Activated T-cell treated with anti-CD3 and anti-CD28 coated beads, Interleukin-2, amount 50 U/mL, for 24 hours (primary cell): ENCODE measurements at places on chromosomes 4 and X.

DNA sequence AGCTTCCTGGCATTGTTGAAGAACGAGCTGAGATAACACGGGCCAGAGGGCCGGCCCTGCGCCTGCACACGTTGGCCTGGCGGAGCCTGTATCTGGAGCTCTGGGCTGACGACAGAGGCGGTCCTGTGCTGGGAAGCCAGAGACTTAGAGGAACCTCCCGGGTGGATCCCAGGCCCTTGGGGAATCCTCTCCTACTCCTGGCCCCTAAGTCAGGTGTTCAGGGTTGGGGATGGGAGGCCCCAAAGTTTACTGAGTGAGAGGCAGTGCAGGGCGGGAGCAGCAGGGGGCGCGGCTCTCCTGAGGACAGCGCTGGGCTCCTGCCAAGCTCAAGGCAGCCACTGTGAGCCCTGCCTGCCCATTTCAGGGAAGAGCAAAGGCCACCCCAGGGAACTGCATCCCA lies 2.5 kb upstream of the HTRA3 start:
- peaks cover 39% of the 10 kb centered on the region for H3K27me3 ChIP-seq
- H3K4me3 ChIP-seq = no peak overlapping the region
- H3K4me1 ChIP-seq = no peaks in the 10 kb centered on the region
- no peaks in the 10 kb centered on the region for H3K36me3 ChIP-seq
- DNase-seq = peak; percentile 32

DNA sequence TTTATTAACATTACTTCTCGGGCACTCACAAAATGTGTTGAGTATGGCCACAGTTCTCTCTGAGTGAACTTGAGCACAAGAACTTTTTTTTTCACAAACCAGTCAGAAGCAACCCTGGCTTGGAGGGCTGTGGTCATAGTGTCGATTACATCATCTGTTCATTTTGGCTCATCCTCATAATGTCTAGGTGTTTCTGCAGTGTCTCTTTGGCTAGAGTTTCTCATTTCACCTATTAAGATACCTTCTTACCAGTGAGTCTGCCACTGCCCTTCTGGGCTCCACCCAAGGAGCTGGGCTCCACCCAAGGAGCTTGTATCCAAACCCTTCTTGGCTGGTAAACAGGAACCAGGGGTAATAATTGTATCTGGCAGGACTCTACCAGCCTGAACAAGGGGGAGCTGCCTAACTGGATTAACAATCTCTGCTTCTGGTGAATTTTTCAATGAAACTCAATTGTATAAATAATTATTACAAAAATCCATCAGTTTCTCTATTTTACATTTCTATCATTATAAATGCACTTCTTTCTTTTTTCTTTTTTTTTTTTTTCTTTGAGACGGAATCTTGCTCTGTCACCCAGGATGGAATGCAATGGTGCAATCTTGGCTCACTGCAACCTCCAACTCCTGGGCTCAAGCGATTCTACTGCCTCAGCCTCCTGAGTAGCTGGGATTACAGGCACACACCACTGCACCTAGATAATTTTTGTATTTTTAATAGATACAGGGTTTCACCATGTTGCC lies 667.7 kb upstream of the SLIT2 start:
- H3K27ac ChIP-seq = no peak overlapping the region
- H3K4me1 ChIP-seq = no peaks in the 10 kb centered on the region
- no peaks in the 10 kb centered on the region for H3K27me3 ChIP-seq
- H3K36me3 ChIP-seq = no peaks in the 10 kb centered on the region
- no peak overlapping the region for H3K4me3 ChIP-seq

DNA sequence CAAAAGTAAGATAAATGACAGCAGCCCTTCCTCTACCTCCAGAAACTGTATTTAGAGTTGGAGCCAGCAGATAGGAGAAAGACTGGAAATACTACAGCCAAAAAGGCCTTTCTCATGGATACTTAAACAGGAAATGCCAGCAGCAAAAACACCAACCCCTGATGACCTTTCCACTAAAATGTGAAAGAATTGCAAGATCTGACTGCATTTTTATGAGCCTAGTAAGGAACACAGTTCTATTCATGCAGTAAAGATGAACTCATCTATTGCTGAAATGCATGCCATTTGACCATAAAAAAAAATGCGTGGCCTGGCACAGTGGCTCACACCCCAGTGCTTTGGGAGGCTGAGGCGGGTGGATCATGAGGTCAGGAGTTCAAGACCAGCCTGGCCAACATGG lies 19.9 kb downstream of the ABCG2 start:
- H3K27me3 ChIP-seq = no peaks in the 10 kb centered on the region
- no peak overlapping the region for H3K27ac ChIP-seq
- H3K36me3 ChIP-seq = no peaks in the 10 kb centered on the region
- no peaks in the 10 kb centered on the region for H3K4me1 ChIP-seq
- DNase-seq = no peak

DNA sequence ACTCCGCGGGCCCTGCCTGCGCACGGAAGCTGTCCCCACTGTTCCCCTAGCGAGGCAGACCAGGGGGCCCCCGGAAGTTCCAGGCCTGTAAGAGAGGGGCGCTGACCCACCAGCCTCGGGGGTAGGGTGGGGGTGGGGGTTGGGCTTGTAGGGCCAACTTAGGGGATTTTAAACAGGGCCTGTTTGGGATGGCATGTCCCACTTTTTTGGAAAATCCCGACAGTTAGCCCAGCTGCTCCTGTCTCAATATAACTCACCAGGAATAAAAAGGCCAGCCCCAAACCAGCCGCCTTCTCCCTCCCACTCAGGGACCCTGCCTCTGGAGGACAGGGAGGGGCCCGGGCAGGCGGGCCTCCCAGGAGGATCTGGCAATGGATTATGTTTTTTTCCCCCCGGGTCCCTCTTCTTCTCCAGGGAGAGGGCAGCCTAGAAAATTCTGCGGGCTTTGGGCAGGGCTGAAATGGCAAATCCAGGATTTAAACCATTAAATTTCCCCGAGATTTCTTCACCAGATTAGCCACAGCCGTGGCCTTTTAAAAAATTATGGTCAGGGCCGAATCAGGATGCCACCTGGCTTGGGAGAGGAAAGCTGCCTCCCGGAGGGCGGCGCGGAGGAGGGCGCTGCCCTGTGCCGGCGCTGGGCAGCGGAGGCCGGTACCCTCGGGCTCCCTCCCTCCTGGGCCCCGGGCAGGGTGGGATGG lies 957 bp downstream of the PPP2R2C start:
- DNase-seq = peak; percentile 34
- no peaks in the 10 kb centered on the region for H3K36me3 ChIP-seq

GRCh38 chr4:3747581-3747904 lies 18.6 kb upstream of the ADRA2C start:
- no peaks in the 10 kb centered on the region for H3K4me1 ChIP-seq
- peak; percentile 38 for DNase-seq
- no peaks in the 10 kb centered on the region for H3K36me3 ChIP-seq
- H3K4me3 ChIP-seq = no peak overlapping the region
- no peak overlapping the region for H3K27ac ChIP-seq

DNA sequence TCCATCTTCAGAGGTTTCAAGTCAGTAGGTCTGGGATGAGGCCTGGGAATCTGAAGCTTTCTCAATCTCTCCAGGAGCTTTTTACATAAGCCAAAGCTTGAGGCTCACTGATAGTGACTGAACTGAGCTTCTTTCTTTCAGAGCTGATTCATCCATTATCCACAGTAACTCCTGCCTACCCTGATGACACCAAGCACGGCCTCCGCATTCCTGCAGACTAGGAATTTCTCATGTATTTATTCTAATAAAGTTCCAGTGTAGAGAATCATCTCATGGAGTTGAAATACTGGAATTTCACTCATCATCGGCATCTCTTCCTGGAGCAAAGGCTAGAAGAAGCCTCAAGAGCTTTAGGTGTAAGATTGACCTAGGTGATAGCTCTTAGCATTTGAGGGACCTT lies 12.1 kb upstream of the DCTD start:
- H3K4me1 ChIP-seq = peaks cover 4% of the 10 kb centered on the region
- no peak overlapping the region for H3K4me3 ChIP-seq
- no peak for DNase-seq

DNA sequence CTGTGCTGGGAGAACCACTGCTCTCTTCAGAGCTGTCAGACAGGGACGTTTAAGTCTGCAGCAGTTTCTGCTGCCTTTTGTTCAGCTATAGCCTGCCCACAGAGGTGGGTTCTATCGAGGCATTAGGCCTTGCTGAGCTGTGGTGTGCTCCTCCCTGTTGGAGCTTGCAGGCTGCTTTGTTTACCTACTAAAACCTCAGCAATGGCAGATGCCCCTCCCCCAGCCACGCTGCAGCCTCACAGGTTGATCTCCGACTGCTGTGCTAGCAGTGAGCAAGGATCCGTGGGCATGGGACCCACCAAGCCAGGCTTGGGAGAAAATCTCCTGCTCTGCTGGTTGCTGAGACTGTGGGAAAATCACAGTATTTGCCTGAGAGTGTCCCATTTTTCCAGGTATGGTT lies 133.8 kb upstream of the UBQLN2 start:
- H3K27ac ChIP-seq = no peak overlapping the region
- no peaks in the 10 kb centered on the region for H3K36me3 ChIP-seq
- H3K27me3 ChIP-seq = peaks cover 24% of the 10 kb centered on the region
- peaks cover 3% of the 10 kb centered on the region for H3K4me1 ChIP-seq
- no peak overlapping the region for H3K4me3 ChIP-seq
- no peak for DNase-seq

DNA sequence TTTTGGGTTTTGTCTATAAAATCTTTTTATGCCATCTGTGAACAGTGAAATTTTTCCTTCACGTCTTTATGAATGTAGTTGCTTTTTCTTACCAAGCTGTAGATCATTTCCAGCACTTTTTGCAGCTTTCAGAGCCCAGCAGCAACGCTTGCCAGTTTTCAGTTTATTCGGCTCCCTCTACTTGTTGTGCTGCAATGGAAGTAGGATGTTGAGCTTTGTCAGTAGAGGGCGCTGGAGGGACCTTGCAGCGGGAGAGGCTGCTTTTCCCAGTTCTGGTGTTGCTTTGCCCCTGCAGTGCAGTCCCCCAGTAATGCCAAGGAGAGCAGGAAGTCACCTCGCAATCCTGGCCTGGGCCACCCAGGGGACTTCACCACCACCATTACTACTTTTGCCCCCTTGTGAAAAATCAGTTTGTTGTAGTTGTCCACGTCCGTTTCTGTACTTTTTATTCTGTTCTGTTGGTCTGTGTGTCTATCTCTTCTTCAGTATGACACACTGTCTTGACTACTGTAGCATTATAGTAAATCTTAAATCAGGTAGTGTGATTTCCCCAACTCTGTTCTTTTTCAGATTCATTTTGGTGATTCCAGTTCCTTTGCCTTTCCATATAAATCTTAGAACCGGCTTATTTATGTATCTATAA lies 21.8 kb downstream of the CMC4 start:
- H3K27ac ChIP-seq = peak overlapping the region; percentile 63
- peaks cover 44% of the 10 kb centered on the region for H3K36me3 ChIP-seq
- DNase-seq = peak; percentile 46
- peaks cover 18% of the 10 kb centered on the region for H3K27me3 ChIP-seq

DNA sequence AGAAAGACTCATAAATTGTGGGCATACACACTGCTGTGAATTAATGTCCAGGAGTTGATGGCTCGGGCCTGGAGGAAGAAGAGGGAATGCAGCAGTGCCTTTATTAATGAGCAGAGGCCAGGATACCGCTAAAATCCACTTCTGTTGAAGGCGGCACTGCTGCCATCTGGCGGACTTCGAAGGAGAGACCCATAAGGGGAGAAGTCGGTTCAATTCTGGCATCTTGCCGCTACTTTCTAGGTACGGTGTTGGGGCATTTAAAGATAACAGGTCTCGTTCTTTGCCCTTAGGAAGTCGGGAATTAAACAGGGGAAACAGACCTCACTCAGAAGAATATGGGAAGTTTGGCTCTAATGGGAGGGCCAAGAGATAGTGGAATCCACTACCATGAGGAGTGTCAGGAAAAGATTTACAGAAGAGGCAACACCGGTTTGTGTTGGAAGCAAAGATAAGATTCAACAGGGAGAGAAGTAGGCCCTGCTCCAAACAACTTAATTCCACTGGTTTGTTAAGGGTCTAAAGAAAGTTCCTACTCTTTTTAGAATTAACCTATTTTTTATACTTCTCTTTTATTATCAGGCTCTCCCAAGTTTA lies 133.6 kb upstream of the GIMD1 start:
- H3K4me3 ChIP-seq = no peak overlapping the region
- DNase-seq = peak; percentile 50
- H3K36me3 ChIP-seq = no peaks in the 10 kb centered on the region
- H3K27ac ChIP-seq = no peak overlapping the region
- H3K27me3 ChIP-seq = peaks cover 16% of the 10 kb centered on the region

- H3K4me1 ChIP-seq = peaks cover 12% of the 10 kb centered on the region
- H3K27me3 ChIP-seq = peaks cover 28% of the 10 kb centered on the region
- H3K36me3 ChIP-seq = no peaks in the 10 kb centered on the region
- H3K4me3 ChIP-seq = no peak overlapping the region
- no peak for DNase-seq
These were observed 5.2 kb downstream of the HS3ST1 start for GRCh38 chr4:11423465-11423864.

GRCh38 chrX:21711129-21711847 lies 46.6 kb downstream of the SMPX start:
- H3K36me3 ChIP-seq = no peaks in the 10 kb centered on the region
- H3K4me3 ChIP-seq = no peak overlapping the region
- DNase-seq = no peak
- H3K27ac ChIP-seq = no peak overlapping the region
- peaks cover 22% of the 10 kb centered on the region for H3K27me3 ChIP-seq
- H3K4me1 ChIP-seq = no peaks in the 10 kb centered on the region
